Muscle of arm (tissue), 14 donors: ENCODE measurements at places on chromosomes 1 and 21.

DNA sequence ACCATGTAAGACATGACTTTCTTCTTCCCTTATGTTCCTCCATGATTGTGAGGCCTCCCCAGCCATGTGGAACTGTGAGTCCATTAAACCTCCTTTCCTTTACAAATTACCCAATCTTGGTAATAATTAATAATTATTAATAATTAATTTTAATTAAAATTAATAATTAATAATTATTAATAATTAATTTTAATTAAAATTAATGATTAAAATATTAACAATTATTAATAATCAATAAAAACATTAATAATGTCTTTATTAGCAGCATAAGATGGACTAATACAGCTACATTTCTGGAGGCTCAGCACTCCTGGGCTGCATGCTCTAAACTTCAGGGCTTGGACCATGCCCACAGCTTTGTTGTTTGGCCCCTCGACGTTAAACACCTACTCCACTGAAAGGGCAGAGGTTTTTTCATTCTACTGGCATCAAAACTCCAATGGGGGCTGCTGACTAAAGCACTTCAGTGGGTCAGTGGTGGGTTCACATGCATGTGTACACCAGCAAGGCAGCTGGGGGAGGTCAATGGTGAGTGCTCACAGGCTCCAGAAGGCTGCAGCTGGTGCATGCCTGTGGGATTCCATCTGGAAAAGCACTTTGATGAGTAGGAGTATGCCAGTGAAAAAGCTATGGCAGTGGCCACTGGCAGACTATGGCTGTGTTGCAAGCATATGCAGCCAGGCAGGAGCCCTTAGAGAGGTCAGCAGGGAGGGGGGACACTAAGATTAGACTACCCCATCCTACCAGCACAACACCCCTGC is 561.3 kb downstream of the NCAM2 start:
- DNase-seq: no peak

- no peak for DNase-seq
Observed at GRCh38 chr1:61051719-61052394, 30.5 kb upstream of the NFIA start.

DNA sequence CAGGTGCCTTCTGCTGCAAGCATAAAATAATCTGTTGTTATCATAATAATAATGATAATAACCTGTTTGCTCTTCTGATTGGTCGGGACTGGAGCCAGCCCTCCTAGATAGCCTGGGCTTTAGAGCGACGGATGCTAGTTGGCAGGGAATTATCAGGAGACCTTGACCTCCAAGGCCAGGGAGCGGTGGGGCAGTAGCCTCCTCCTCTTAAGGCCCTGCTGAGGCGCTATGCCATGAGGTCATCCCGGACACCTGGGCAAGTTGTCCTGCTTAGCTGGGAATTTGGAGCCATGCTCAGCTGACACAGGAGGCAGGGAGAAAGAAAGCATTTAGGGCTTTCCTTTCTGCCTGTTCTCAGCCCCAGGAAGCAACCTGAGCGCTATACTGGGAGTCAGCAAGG is 15.6 kb downstream of the C1orf115 start:
- no peak for DNase-seq

GRCh38 chr1:172895761-172896160 is 155.0 kb downstream of the TNFSF18 start:
- no peak for DNase-seq

- DNase-seq: peak; percentile 69
Observed at GRCh38 chr1:1360506-1361169, 2.3 kb upstream of the MXRA8 start.

GRCh38 chr1:228849011-228849541 is 113.8 kb downstream of the RHOU start:
- DNase-seq: no peak

DNA sequence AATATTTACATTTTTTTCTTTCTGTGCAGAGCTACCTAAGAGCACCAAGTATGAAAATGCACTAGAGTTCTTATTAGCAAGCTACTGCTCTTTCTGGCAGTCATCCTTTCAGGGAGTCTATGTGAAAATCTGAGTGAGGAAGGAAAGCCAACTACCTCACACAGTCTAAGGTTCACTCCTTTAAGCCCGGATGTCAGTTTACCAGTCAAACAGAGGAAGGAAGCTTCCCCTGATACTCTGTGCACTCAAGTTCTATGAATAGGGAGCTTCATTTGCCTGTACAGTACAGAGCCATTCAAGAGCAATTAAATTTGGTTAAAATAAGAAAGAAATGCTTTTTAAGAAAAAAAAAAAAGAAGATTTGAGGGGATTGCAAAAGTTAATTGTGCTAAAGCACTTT is 6.9 kb downstream of the COL11A1 start:
- no peak for DNase-seq

DNA sequence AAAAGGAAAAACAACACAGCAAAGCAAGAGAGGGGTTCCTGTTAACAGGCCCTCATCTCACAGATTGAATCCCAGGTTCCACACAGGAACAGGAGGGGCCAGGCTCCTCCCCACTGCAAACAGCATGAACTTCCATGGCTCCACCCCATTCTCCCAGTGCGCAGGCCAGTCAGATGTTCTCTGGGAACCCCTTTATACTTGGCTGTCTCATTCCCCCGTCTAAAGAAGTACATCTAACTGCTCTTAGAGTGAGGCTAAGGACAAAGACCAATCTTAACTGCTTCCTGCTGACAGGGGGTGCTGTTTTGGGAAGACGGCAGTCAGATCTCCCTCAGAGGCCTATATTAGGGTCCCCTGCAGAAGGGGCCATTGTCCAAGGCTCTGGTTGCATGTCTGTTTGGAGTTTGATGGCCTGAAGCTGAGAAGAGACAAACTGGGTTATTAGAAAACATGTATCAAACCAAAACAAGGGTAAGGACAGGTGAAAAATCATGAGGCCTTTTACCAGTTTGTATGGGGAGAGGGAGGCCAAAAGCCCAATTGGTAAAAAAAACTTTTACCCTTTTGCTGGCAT is 10.5 kb upstream of the NASP start:
- no peak for DNase-seq

- no peak for DNase-seq
Observed at GRCh38 chr1:89724369-89725010, 91.6 kb downstream of the LRRC8C start.

DNA sequence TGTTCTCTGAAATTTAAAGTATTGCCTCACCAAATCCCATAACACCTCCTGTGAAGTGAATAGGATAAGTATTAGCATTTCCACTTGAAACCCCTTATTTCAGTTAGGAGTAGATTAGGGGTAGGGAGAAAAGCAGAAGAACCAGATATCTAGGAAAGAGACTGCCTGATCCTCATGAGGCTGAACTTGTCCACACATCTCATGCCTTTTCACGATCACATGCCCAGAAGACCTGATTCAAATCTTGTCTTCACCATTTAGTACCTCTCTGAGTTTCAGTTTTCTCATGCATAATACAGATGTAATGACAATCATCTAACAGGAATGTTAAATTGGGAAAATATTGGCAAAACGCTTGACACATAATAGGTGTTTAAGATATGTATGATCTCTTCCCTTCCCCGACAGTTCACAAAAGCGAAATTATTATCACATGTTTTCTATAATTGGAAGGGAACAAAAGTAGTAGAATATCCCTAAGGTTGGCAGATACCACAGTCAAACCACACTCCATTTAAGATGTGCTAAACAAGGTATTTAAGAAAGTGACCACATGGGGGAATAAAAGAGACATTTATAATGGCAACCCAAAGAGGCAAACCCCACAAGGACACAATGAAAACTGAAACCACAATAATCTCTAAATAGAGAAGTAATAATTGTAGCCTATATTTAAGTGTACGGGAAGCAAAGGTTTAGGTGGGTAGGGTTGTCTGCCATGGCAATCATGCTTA is 25.2 kb downstream of the GFI1 start:
- no peak for DNase-seq

DNA sequence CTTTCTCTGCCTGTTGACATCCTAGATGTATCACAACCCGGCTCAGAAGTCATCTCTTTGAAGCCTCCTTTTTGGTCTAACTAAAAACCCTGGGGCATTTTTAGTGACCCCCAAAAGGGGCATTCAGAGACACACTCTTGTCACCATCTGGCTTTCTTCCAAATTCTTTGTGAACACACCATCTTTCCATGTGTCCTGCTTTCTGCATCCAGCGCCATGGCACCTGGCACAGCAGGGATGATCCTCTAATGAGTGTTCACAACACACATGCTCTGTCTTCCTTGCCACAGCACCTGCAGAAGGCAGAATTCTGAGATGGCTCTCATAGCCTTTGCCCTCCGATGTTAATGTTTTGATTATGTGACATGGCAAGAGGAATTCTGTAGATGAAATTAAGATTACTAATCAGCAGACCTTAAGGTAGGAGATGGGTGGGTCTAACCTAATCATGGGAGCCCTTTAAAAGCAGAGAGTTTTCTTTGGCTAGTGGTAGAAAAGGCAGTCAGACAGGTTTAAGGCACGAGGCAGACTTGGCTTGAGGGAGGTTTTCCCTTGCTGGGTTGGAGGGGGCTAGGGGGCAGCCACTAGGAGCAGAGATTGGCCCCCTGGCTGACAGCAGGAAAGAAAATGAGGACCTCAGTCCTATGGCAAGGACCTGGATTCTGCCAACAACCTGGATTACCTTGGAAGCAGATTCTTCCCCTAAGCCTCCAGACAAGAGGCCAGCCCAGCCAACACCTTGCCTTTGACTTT is 4.9 kb upstream of the TMEM61 start:
- DNase-seq: no peak

DNA sequence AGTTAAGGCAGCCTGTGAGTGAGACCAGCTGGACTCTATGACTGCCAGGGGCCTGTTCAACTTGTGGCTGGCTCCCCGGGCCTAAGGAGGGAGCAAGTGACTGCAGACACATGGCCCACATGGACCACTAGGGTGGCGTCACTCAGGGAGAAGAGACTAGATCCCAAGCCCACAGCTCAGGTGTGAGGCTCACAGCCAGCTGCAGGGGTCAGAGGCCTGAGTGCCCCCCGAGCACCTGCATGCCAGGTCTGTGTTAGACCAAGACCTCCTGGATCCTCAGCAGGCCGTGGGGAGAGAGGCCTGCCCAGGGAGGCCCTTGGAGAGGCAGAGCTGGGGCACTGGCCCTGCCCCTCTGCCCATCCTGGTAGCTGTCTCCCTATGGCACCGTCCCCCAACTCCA is 142.4 kb upstream of the RUNX3 start:
- DNase-seq: no peak

- no peak for DNase-seq
Observed at GRCh38 chr1:9753121-9753531, 70.6 kb downstream of the CLSTN1 start.

DNA sequence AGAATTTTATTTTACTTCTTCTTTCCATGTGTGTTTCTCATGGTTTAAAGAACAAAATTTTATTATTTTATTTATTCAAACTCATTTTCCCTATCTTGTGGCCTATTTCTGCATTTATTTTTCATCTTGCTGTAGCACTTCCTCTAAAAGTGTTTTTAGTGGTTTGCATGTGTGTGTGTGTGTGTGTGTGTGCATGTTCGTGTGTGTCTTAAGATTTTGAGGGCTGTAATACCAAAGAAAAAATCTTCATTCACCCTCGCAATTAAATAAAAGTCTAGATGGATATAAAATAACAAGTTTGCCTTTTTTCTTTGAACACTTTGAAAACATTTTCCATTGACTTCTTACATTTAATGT is 24.6 kb upstream of the FCRL3 start:
- DNase-seq: no peak

GRCh38 chr1:240304466-240304865 is 212.8 kb downstream of the FMN2 start:
- DNase-seq: no peak

- DNase-seq: no peak
Observed at GRCh38 chr1:214216779-214217178, 64.2 kb upstream of the SMYD2 start.

DNA sequence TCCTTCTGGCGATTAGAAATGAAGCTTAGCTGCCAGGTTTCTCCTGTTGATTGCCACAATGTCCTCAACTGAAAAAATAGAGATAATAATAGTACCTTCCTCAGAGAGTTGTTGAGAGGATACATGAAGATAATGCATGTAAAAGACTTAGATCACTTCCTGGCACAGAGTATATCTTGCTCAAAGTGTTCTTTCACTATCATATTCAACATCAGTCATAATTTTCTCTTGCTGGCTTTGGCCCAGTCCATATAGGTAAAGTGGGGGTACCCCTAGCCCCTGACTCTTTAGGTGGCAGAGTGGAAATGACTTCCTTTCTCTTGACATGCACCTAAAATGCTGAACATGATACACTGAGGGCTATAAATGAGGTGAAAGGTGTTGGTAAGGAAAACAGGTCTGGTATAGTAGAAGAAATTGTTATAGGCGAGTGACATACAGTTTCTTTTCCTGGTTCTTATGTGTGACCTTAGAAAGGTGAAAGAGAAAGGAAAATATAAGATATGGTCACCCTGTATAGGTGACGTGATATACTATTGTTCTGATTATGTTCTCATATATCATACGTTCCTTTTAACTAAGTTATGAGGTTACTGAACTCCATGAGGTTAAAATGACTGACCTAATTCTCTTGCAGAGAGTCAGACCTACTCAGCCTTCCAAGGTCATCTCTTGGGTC is 209.9 kb upstream of the DEPDC1 start:
- DNase-seq: no peak

DNA sequence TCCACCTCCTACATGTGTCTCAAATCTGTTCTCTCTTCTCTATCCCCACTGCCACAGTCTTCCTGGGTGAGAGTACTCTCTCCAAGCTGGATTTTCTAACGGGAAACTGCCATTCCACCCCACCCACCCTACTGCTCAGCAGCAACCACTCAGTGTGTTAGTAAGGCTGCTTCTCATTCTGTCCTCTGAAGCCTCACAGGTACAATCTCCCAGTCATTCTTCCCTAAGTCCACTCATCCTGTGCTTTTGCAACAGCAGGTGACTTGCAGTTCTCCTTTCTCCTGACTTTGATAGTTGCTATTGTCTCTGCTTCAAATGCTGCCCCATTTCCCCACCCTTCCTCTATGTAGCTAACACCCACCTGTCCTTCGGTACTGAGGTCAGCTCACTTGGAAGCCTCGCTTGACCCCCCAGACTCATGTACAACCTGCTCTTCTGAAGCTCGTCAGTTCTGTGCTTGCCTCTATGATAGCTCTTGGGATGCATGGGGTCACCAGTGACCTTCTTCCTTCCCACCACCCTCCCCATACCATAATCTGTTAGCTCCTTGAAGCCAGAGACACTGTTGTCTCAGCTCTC is 188.9 kb downstream of the RRAGC start:
- no peak for DNase-seq

DNA sequence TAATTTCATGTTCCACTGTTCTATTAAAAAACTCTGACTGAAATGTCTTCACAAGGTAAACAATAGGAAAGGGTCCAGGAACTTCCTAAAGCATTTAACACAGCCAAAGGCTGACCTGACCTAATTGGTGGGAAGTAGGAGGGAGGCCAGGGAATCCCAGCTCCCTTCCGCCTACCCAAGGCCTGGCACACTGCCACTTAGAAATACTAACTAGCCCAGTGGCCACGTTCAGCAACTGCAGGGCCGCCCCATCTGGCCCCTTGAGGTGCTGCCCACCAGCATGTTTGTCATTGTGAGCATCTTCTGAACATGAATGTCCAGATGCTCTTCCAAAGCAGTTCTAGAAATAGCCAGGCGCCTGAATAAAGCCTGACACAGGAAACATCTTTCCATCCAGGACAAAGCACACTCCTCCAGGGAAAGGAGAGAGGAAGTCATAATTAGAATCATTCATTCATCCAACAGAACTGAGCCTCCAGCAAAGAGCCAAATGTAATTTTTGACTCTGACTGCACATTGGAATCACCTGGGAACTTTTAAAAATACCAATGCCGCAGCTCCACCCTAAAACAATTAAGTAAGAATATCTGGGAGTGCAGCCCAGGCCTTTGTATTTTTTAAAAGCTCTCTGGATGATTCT is 44.6 kb upstream of the BCL9 start:
- no peak for DNase-seq

- no peak for DNase-seq
Observed at GRCh38 chr1:245987219-245987545, 519.9 kb downstream of the SMYD3 start.

- DNase-seq: no peak
Observed at GRCh38 chr1:80675454-80675853, 1125.3 kb upstream of the ADGRL2 start.
